ENCODE measurements at places on chromosomes 4 and X.
A peak's percentile ranks its signal among the peaks of the same experiment; 100 is the strongest.

DNA sequence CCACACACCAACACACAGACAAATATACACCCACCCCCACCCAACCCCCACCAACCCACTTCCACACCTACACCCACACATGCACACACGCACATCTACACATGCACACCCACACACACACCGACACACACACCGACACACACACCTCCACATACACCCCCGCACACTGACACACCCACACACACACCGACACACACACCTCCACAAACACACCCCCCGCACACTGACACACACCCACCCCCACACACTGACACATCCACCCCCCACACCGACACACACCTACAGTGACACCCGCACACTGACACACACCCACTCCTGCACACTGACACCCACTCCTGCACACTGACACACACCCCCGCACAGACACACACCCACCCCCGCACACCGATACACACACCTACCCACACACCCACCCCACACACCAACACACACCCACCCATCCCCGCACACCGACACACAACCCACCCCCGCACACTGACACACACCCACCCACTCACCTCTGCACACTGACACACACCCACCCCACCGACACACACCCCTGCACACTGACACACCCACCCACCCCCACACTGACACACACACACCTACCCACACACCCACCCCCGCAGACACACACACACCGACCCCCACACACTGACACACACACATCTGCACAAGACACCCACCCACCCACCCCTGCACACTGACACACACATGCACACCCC lies 31.1 kb downstream of the FGFRL1 start:
- no peak for DNase-seq

- DNase-seq = no peak
These were observed 228.1 kb upstream of the HAND2 start for GRCh38 chr4:173758132-173758531.

GRCh38 chr4:43425206-43425605 lies 532.7 kb downstream of the GRXCR1 start:
- no peak for DNase-seq

GRCh38 chr4:108466936-108467902 lies 153.2 kb upstream of the RPL34 start:
- DNase-seq = peak; percentile 57

- no peak for DNase-seq
These were observed 309.3 kb upstream of the FGF13 start for GRCh38 chrX:139020801-139021200.

GRCh38 chr4:8280876-8281440 lies 11.4 kb downstream of the HTRA3 start:
- no peak for DNase-seq

GRCh38 chrX:123869488-123869887 lies 9.6 kb downstream of the XIAP start:
- no peak for DNase-seq

DNA sequence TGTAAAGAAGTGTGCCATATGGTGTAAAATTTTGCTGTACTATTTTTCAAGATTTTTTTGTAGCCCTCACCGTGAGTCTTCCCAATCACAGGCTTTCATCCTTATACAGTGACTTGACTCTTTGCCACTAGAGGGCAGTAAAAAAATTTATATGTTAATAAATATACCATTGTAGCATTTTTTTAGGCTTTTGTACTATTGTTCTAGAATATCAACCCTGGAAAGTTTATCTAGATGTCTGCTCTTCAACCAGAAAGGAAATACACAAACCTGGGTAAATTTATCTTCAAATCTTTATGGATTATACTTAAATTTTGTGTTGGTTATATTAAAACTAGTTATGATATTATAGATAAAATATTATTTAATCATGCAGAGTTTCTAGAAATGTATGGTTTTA lies 235.3 kb downstream of the TENM3 start:
- DNase-seq = no peak

- DNase-seq = no peak
These were observed 2.7 kb downstream of the LIMCH1 start for GRCh38 chr4:41540687-41541086.

GRCh38 chr4:27027428-27027827 lies 166.8 kb downstream of the STIM2 start:
- no peak for DNase-seq

DNA sequence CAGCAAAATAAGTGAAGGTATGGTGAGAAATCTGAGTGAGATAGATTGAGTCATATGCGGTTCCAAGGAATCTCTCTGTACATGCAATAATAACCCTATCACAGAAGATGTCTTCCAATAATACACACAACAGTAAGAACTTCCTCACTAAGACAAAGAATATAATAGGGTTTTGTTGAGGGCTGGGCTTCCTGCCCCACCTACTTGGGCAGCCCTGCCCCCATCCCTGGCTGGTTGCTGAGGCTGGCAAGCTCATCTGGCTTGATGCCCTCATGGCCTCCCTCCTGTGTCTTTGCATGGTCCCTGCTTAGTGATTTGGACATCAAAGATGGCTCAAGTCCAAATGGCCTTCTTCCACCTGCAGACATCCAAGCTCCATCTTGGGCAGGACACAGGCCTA lies 2.7 kb downstream of the GEMIN8 start:
- peak; percentile 39 for DNase-seq

DNA sequence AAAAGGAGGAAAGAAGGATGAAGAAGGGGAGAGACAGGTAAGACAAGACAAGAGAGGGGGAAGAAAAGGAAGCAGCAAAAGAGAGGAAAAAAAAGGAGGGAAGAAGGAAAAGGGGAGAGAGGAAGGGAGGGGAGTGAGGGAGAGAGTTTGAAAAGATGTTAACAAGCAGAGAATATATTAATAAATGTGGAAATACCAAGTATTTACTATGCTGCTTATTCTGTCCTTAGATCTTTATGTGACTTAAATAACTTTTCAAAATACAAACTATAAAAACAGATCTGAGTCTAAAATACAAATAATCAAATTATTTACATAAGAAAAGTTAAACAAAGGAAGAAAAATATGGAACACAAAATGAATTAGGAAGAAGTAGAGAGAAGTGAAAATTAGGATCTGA lies 18.4 kb upstream of the COX18 start:
- DNase-seq = no peak

DNA sequence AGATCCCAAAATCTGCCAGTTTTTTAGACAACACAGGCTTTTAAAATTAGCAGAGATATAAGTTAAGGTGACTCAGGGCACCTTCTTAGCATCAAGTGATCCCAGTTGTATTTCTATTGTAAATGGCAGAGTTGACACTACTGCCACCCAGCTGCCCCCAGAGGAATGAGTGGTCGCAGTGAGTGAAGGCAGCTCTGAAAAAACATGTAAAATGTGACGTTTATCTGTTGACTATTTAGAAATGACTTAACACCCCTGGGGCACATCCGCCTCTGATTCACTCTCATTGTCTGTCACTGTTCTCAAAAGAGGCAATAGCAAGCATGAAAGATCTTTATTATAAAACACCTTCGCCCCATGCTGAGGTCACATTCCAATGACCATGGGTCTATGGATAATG lies 592.4 kb downstream of the ACTRT1 start:
- no peak for DNase-seq

DNA sequence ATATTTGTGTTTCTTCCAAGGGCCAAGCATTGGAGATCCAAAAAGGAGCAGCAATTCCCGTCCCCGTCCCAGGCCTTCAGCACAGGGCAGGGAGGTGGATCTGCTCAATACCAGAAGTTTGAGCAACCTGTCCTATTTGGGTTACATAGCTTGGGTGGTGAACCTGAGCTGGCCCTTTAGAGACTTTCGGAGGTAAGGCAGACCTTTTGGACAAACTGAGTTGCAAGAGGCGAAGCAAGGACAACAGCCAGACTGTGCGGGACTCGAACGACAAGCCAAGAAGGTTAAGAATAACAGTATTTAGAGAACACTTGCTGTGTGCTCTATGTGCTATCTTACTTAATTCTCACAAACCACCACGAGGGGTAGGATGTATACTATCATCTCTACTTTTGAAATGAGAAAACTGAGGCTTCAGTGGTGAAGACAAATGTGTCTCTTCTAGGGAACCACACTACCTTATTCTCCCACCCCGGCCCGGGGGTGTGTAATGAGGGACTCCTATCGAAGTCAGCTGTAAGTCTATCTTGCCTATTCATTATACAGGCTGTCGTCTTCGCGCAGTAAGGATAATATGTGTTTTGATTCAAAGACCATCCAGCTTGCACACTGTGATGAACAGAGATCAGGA lies 1.3 kb downstream of the NOP14 start:
- DNase-seq = peak; percentile 86

GRCh38 chrX:150544222-150544787 lies 24.1 kb upstream of the MTM1 start:
- DNase-seq = peak; percentile 41

DNA sequence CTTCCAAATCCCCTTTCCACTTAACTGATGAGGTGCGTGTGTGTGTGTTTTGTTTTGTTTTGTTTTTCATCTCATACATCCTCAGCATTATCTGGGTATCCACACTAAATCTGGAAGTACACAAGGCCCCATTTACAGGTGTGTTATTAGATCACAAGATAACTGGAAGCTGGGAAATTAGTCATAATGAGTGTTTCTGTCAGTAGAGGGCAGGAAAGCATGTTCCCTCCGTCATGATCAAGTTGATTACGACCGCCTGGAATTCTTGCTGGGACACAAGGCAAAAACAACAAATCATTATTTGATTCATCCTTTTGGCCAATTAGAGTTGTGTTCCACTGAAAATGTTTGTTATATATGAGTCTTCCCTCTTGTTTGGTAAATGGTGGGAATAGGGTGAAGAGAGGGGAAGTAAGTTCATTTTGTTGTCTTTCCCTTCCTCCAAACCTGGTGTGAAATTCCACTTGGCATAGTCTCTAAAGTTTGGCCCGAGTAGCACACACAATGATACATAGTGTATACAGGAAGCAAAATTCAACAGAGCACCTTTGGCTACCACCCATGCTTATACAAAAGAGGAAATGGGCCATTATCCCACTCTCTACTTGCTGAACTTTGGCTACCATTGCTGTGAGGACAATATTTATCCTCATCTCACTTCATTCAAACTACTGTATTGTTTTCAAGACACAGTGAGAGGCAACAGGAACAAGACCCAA lies 33.3 kb upstream of the TLL1 start:
- DNase-seq = no peak

- no peak for DNase-seq
These were observed 12.7 kb upstream of the CD38 start for GRCh38 chr4:15765391-15765790.

- DNase-seq = no peak
These were observed 140.3 kb upstream of the SMAD1 start for GRCh38 chr4:145341381-145341780.

GRCh38 chr4:169604131-169604900 lies 8.1 kb downstream of the NEK1 start:
- peak; percentile 75 for DNase-seq

DNA sequence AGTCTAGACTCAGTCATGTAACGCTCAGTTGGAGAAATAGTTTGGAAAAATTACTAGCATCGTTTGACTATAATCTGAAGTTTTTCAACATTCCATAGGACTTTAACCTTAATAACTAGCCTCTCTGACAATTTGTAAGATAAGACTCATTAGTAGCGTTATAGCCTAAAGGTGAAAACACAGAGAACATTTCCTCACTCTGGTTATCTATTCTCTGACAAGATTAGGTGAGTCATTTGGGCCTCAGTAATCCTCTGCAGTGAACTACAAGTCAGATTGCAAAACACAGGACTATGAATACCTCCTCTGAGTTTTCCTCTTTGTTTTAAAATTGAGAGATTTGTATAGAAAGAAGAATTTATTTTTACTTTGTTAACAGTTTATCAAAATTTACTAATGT lies 31.8 kb upstream of the PDLIM5 start:
- DNase-seq = no peak

GRCh38 chr4:72084587-72085011 lies 52.8 kb downstream of the NPFFR2 start:
- no peak for DNase-seq

DNA sequence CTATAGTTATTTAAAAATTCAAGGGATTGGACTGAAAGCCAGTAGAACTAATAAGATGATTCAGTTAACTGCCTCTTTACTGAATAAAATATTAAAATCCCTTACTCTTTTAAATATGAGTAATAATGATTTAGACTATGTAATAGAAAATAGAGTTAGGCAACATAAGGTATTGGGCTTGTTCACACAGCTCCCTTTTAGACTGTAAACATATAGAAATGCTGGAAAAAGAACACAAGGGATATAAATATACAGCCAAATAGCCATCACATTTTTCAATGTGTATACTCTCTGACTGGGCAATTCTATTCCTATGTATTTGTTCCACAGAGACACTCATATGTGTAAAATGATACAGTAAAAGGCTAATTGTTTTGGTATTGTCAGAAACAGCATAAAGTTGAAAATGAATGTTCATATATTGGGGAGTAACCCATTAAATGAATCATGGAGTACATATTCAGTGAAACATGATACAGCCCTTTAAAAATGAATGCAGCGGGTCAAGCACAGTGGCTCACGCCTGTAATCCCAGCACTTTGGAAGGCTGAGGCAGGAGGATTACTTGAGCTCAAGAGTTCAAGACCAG lies 129.8 kb downstream of the TBC1D19 start:
- DNase-seq = no peak

DNA sequence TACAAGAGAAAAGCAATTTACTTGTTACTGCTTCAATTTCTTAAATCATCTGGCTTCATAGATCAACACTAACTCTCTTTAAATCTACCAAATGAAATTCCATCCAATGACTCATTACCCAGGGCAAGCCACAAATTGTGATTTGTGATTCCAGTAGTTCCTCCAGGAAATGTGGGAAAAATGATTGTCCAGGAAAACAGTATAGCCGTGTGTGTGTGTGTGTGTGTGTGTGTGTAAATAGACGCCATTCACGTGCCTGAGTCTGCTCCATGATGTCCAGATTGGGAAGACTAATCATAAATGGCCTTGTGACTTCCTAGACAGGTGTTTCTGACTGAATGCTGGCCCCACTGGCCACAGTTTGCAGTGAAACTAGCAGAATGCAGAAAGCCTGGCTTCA lies 121.3 kb downstream of the HS6ST2 start:
- DNase-seq = no peak

GRCh38 chrX:41382714-41383645 lies 49.0 kb downstream of the DDX3X start:
- DNase-seq = peak; percentile 38

DNA sequence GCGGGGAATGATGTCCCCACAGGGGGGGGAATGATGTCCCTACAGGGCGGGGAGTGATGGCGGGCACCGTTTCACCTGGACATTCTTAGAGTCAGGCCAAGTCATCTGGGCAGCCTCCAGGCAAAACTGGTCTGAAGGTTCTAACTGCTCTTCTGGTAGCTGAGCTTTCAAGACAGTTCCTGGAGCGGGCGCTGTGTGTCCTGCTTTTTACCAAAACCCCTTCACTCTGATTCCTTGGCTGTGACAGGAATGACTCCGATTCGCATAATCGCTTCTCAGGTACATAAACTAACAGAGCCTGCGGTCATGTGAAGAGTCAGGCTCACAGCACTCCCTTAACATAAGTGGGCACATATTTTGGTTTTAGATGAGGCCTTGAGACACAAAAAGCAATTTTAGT lies 836.0 kb downstream of the TRIML1 start:
- no peak for DNase-seq

All from activated CD8-positive, alpha-beta memory T cell treated with anti-CD3 and anti-CD28 coated beads, Interleukin-2, amount 10 ng/mL, durations not matched to agents 7 days and 5 days (primary cell).